ENCODE measurements at places on chromosomes 1 and 21.

DNA sequence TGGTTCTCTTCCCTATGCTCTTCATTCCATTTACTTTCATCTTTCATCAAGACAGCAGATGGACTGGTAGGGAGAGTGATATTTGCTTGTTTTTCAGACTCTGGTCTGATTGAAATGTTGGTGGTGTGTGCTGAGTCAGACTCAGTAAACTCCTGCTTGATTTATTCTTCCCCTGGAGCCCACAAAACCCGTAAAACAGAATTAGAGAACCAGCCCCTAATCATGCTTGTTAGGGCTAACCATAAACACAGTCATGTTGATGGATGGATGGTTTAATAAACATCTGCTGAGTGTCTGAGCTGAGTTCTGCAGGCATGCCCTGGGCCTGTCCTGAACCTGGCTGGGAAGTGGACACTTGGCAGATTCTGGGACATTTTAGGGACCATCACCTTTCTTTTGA is 24.8 kb downstream of the NOS1AP start:
- no peak for DNase-seq

GRCh38 chr1:208219659-208220282 is 24.4 kb downstream of the PLXNA2 start:
- no peak for DNase-seq

GRCh38 chr1:15683345-15684039 is 628 bp upstream of the PLEKHM2 start:
- DNase-seq: no peak

DNA sequence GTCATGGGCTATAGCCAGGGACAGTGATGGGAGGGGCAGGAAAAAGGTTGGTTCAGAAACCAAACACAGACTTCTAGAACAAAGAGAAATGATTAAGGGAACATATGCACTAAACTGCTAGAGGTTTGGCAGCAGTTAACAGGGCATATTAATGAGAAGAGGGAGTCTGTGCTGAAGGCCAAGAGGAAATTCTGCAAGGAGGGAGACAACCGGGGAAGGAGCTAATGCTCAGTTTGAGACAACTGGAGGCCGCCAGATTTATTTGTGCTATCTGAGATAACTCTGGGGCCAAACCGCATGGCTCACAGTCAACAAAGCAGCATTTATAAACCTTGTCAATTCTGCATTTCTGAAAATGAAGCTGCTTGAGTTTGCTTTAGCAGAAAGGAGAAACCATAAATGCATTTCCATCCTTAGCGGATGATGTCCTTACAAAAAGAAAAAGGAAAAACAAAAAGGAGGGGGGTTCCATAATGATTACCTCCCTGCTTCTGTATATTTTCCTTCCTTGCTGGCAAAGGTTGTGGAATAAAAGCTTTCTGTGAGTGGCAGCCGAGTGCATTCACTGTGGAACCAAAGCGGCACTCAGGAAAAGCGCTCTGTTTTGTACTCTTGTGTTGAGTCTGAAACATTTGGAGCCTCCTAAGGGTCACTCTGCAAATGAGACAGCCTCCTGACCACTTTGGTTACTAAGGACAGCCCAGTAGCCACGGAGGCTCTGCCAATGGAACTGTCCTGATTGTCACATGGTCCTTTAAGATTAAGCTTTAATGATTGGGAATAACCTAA is 70.3 kb downstream of the SIM2 start:
- DNase-seq: no peak

DNA sequence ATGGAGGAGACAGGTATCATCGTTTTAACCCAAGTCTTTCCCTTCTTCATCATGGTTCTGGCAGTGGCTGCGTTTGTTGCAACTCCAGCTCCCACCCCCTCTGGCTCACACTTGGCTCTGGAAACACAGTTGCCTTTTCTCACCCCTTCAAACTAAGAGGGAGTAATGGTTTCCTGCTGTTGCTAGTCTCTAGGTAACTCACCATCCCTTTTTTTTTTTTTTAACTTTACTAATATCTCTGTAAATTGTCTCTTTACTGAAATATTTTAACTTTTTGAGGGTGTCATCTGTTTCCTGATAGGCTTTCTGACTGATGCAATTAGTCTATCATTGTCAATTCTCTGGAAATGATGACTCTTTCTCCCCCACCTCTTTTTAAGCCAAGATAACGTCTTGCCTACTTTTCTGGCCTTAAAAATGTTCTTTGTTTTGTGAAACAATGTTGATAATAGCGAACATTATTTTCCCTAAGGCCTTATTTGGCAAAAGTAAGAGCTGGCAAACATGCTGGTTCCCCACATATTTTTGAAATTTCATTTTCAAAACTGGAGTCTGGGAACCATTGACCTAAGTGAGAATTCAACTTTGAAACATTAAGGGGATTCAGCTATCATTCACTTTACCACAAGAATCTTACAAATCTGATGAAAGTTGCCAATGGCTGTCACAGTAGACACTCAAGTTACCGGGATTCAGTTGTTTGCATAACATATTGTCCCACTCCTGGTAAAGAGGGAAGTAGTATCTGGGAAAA is 85.3 kb downstream of the LEPR start:
- no peak for DNase-seq

- DNase-seq: no peak
Observed at GRCh38 chr1:22709891-22710700, 543 bp upstream of the EPHB2 start.

- DNase-seq: no peak
Observed at GRCh38 chr1:150906329-150906728, 19.4 kb downstream of the CTXND2 start.

DNA sequence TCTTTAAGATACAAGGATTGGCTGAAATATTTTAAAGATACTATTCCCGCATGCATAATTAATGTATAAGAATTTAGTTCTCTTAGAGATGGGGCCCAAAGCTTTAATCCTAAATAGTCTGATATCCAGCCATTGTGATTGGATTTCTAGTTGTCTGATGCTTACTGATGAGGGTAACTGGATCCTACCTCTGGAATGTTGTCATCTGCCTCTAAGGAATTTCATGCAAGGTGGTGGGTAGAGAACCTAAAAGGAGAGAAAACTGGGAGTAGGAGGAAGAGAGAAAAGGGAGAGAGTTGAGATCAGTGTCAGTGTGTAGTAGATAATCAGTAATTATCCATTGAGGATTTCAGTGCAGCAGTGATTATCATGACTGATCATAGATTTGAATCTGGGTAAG is 295.5 kb downstream of the KCNT2 start:
- DNase-seq: no peak

GRCh38 chr1:171988243-171988885 is 147.1 kb downstream of the DNM3 start:
- DNase-seq: no peak

GRCh38 chr1:108785264-108785663 is 38.8 kb downstream of the STXBP3 start:
- no peak for DNase-seq

GRCh38 chr21:44872649-44873355 is 688 bp downstream of the PTTG1IP start:
- no peak for DNase-seq

- no peak for DNase-seq
Observed at GRCh38 chr1:245419989-245420388, 265.2 kb downstream of the KIF26B start.

GRCh38 chr1:38466487-38466886 is 393.1 kb downstream of the RRAGC start:
- DNase-seq: no peak

- no peak for DNase-seq
Observed at GRCh38 chr1:68955424-68955823, 458.5 kb upstream of the DEPDC1 start.
